ENCODE measurements at places on chromosomes 6 and 20.

DNA sequence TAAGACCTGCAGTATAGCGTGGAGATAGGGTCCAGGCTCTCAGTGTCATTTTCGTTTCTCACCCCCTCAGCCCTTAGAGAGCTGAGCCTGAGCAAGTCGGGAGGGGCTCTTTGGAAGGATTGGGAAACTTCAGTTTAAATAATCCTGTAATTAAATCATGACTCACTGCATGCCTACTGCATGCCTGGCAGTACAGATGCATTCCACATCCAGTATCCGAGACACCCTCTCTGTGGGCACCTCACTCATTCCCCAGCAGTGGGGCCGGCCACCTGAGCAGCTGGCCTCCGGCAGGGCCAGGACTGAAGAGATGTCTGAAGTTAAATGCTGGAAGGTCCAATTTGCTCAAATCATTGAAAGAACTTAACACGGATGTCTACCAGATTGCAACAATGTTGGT is 316.6 kb downstream of the THBS2 start:
- DNase-seq, result no peak

DNA sequence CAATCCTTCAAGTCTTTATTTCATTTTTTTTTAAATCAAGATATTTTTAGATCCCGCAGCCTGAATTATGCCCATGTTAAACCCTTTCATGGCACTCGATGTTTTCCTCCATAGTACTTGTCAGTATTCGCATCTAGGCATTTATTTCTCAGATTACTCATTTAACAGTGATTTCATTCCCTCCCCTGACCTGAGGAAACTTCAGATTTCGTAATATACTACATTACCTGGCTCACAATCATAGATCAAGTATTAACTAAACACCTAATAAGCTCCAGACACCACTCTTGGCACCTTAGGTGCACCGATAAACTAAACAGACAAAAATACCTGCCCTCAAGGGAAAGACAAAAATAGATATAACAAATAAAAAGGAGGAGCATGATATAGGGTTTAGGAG is 413.2 kb upstream of the GJE1 start:
- DNase-seq, result no peak

DNA sequence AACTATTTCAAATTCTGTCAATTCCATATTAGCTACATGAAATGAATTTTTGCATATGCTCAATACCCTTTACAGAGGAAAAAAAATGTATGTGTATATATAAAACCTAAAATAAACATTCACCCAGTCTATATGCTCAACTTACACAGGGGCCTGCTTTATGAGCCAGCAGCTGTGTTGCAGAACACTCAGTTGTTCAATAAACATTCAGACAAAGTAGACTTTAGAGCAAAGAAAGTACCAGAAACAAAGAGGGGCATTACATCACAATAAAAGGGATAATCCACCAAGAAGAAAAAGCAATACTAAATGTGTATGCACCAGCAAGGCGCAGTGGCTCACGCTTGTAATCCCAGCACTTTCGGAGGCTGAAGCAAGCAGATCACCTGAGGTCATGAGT is 9.5 kb downstream of the COQ3 start:
- DNase-seq, result no peak

DNA sequence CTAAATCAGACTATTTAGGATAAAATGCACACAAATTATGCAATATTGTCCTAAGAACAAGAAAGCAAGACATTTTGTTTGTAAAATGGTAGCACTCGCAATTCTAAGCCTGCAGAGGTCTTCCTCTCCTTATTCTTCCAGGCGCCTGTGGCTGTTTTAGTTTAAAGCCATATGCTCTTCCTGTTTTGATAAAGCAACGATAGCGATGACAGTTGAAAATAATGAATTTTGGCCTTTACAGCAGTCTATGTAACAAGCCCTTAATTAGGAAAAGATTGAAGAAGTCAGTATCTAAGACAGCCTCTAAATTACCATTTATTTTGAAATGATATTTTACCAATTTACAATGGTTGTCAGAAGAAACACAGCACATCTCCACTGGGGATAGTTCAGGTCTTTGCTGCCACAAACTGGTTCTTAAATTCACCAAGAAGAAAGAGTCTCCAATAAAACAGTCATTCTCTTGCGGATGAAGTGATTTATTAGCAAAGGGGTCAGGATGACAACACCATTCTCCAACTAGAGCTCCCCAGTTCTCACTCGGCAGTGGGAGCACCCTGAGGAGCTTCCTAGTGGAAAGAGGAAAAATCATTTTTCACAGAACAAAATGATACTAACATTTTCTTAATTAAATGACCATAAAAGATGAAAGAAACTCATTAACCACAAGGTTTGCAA is 21.4 kb downstream of the UBE3D start:
- no peak for DNase-seq

GRCh38 chr20:20566516-20566915 is 145.9 kb downstream of the RALGAPA2 start:
- no peak for DNase-seq

DNA sequence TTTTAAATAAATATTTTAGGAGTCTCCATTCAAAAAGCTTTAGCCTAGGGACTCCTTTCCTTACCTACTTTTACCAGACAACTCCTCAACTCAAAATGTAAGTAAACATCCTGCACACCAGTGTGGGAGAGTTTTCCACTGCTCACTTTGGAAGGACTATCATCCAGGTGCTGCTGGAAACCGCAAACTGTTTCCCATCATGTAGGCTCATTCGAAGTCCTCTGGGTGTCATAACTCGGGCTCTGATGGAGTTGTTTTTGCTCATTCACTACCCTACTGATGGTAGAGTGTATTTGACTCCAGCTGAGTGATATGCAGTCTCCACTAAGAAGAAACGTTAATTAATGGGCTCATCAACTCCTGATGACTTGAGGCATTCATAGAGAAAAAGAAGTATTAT is 136.5 kb upstream of the AKAP12 start:
- DNase-seq, result no peak

DNA sequence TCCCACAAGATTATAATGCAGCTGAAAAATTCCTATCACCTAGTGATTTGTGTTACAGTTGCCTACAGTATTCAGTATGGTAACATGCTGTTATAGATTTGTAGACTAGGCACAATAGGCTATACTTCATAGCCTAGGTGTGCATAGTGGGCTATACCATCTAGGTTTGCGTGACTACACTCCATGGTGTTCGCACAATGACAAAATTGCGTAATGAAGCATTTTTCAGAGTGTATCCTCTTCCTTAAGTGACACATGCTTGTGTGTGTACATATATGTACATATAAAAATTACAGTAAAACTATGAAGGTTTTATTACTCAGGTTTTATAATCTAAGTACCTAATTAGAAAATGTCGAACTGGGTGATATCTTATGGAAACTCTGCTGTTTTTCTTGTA is 133.0 kb downstream of the FARS2 start:
- no peak for DNase-seq

- DNase-seq, result no peak
Observed at GRCh38 chr6:23566418-23566817, 559.6 kb upstream of the NRSN1 start.

GRCh38 chr20:17568972-17569521 is 828 bp upstream of the DSTN start:
- DNase-seq, result peak; percentile 84

GRCh38 chr6:139371421-139372203 is 2.8 kb downstream of the CITED2 start:
- no peak for DNase-seq

DNA sequence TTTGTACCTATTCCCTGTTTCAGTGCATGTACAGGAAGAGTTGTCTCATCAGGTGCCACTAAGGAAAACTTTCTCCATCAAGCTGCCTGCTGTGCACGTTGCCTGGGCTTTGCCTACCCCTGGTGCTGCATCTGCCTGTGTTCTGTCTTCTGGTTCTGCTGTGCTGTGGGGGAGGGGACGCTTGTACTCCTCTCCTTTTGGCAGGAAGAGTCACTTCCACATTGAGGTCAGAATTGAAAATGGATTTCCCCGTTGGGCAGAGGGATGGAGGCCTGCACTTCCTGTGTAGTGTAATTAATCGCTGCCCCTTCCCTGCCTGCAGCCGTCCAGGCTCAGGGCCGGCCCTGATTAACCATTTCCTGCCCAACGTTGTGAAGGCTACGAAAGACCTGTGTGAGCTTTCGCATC is 153.3 kb downstream of the SCML4 start:
- DNase-seq, result no peak

GRCh38 chr20:6966721-6967120 is 199.2 kb downstream of the BMP2 start:
- DNase-seq, result no peak

GRCh38 chr20:44056010-44056698 is 130.8 kb downstream of the JPH2 start:
- DNase-seq, result peak; percentile 55

DNA sequence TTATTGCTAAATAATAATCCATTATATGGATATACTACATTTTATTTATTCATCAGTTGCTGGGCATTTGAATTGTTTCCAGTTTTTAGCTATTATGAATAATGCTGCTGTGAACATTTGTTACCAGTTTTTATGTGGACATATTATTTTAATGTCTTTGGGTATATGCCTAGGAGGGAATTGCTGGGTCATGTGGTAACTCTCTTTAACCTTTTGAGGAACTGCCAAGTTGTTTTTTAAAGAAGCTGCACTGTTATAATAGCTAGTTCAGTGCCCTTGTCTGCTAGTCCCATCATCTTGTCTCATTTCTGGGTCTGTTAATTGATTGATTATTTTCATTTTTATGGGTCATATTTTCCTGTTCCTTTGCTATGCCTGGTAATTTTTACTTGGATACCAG is 56.3 kb downstream of the FOXO3 start:
- DNase-seq, result no peak

- DNase-seq, result no peak
Observed at GRCh38 chr6:149347067-149347466, 29.6 kb downstream of the TAB2 start.

- DNase-seq, result peak; percentile 71
Observed at GRCh38 chr6:134564705-134565104, 246.8 kb upstream of the SGK1 start.
